Cardiac fibroblast (primary cell): ENCODE measurements at places on chromosomes 6 and 20.
A peak's percentile ranks its signal among the peaks of the same experiment; 100 is the strongest.

GRCh38 chr20:17896771-17897369 lies 71.7 kb downstream of the SNX5 start:
- peak; percentile 11 for DNase-seq

- no peak for DNase-seq
These were observed 3.2 kb upstream of the SMOC2 start for GRCh38 chr6:168437751-168438150.

GRCh38 chr20:4550740-4551139 lies 171.0 kb upstream of the PRND start:
- no peak for DNase-seq

DNA sequence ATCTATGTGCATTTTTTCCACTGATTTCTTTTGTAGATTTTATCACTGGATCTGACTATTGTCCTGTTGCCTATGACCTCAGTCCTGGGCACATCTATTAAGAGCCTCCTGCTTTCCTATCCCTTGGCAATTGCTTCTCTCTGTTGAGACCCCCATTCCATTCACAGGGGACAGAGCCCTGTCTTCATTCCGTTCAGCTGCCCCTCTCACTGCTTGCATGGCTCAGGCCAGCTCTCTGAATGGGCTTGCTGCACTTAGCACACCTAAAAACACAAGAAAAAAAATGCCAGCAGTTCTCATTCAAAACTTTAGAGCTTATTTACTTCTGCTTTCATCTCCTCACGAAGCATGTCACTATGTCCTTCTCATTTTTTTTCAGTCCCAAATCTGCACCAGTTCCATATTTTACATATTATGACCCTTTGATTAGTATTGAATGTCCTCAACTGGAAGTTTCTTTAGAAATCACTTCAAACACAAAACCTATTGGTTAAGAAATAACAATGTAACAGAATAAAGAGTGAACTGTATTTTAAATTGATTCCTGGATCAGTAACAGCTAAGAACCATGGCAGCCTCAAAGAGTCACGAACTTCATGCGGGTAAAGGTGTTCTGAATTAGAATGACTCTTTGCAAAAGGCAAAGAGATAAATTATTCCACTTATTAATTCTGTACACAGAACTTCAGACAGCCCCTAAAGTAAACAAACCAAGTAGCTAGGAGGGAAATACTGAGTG lies 616.5 kb downstream of the C6orf118 start:
- DNase-seq = no peak

DNA sequence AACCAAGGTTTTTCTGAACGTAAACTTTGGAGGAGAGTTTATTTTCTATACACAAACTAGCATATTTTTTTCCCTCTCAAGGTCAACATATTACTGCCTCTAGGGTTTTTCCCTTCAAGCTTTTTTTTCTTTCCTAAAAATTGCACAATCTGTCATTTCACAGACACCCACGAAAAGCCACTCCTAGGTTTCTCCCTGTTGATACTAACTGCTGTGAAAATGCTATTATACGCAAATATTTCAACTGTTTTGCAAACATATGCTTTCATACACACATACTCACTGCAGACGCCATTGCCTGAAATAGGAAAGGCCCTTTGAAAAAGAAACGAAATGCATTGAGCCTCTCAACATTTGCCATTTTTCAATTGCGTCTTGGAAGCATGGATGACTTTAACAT lies 333.0 kb downstream of the CD83 start:
- no peak for DNase-seq

GRCh38 chr6:28408076-28408802 lies 8.7 kb upstream of the ZSCAN12 start:
- peak; percentile 11 for DNase-seq

GRCh38 chr6:126210398-126211075 lies 129.4 kb upstream of the CENPW start:
- DNase-seq = peak; percentile 12

DNA sequence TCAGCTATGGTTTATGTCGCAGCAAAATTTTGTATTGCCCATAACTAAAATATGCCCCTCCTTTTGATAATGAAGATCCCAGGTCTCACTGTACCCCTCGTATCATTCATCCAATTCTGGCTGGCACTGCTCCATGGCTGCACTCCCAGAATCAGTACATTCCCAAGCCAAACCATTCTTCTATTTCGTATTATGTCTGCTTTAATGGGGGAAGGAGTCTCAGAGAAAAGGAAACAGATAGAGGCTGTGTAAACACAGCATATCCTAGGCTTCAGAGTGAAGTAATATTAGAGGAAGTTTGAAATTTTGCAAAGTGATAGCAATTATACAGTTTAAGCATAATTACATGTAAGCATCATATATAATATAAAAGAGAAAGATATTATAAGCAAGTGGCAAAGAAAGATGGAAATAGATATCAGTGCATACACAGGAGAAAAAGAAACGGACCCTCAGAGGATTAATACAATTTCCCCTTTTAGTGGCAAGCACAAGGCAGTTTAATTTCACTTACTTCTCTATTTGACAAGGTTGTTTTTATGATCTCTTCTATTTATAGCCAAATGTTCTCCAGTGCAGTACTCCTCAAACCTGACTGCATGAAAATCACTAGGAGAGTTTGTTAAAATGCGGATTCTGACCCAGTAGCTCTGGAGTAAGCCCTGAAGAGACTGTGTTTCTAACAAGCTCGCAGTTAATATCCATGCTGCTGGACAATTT lies 56.5 kb upstream of the TENT5A start:
- peak; percentile 58 for DNase-seq

DNA sequence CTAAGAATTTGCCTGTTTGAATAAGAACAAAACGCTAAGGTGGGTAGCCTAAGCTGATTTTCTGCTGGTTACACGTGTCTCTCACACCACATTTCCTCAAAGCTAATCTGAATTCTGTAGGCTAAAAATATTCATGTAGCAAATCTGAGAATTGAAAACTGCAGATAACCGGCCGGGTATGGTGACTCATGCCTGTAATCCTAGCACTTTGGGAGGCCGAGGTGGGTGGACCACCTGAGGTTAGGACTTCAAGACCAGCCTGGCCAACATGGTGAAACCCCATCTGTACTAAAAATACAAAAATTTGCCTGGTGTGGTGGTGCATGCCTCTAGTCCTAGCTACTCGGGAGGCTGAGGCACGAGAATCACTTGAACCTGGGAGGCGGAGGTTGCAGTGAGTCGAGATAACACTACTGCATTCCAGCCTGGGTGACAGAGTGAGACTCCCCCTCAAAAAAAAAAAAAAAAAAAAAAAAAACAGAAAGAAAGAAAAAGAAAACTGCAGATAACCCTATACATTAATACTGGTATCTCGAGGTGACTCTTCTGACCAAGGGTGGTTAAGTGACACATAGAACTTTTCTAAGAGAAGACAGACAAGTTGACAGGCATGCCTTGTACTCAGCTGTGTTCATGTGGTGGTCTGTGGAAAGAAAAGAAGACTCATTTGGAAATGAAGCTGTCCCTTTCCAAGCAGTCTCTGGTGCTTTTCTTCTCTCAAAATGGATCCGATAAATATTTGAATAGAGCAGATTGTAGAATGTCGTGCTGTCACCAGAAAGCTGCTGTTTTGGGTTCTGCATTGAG lies 24.7 kb upstream of the ASXL1 start:
- DNase-seq = no peak

DNA sequence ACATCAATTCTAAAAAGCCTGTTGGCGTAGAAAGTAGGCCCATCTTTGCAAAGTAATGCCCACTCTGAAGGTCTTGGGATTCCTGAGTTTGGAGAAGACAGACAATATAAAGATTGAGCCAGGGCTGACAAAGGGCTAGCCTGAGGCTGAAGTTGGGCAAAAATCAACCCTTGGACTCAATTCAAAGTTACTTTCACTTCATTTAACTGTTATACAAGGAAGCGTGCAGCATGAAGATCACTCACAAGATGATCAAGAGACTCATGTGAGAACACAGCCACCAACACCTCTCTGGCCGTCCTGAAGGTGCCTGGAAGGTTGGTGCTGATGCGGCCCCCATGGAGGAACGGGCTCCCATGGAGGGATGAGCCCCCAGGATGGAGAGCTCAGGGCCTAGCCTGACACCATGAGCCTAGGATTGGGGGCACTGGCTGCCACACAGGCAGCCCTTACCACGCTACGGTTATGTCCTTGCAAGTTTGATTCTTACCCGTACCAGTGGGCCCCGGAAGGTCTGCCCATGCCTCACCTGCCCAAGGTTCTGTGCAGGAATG lies 26.6 kb downstream of the FOXC1 start:
- no peak for DNase-seq

DNA sequence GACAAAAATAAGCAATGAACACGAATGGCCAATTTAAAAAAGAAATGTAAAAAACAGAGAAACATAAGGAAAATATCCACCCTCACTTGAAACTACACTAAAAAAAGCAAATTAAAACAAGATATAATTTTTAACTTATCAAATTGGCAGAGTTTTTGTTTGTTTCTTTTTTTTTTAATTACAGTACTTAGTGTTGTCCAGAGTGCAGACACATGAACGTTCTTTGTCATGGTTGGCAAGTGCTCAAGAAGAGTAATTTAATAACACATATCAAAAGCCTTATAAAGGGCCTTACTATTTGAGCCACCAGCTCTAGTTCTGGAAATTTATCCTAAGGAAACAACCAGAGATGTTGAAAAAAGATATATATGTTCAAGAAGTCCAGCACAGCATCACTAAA lies 142.3 kb downstream of the ATXN1 start:
- no peak for DNase-seq

GRCh38 chr6:149938571-149939355 lies 3.1 kb upstream of the ULBP2 start:
- DNase-seq = peak; percentile 13

DNA sequence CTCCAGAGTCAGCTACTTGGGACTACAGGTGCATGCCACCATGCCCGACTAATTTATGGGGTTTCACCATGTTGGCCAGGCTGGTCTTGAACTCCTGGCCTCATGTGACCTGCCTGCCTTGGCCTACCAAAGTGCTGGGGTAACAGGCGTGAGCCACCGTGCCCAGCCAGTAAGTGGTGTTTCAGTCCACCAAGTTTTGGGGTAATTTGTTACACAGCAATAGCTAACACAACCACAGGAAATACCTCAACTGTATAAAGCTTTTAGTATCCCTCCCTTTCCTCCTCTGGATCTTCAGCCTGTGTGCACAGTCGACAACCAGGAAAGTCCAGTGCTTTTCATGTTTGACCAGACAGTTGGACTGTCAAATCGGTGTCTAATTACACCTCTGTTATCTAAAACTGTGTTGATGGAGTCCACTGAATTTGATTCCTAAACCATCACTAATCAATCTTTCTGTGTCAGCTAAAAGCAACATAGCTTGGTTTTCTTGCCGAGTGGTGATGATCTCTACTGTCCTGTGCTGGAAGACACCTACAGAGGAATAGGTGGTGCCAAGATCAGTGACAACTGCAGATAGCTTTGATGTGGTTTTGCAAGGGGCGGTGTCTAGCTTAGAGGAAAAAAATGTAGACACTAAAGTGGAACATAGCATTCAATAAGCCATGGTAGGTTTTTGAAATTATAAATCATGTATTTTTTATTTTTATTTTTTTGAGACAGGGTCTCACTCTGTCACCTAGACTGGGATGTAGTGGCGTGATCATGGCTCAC lies 22.2 kb upstream of the ZBTB2 start:
- no peak for DNase-seq

GRCh38 chr6:55516736-55517135 lies 62.3 kb downstream of the HMGCLL1 start:
- DNase-seq = no peak

- DNase-seq = no peak
These were observed 483.6 kb upstream of the NOX3 start for GRCh38 chr6:155939253-155939652.

DNA sequence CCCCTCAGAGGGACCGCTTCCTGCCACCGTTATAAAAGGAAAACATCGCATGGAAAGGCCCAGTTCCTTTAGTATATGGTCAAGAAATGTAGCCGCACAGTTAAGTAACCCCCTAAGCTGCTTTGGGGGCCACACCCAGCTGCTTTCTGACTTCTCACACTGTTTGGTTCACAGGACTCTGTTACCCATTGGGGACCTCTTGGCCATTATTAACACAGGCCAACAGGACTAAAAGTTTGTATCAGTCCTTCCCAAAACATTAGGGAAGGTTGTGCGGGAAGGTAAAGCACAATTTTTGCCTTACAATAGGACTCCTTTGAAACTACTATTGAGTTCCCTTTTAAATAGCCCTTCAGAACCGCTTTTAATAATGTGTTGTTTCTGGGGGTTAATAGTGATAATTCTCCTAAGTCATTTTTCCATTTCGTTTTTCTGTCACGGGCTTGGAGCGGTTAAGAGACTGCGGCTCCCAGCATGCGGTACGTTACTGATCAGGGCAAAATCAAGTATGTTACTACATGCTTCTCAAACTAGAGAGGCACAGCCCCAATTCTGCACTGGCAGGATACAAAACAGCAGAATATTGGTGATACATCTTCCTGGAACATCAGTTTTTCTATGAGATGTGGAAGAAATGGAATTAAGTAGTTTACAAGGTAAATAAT lies 668 bp upstream of the RPP40 start:
- DNase-seq = peak; percentile 2

DNA sequence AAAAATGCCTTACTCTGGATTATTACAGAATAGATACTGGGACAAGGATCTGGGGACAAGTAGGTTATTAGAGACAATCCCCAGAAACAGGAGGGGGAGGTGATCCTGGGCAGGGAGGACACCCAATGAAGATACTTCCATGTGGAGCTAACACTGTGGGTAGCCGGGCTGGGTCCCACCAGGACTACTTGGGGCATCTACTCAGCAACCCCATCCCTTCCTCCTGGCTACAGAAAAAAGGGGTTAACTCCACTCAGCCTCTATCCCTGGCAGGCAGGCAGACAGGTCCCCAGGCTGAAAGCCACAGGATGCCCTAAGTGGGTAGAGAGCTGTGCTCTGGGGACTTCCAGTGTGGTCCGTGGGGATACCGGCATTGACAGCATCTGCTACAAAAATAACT lies 68.0 kb upstream of the NXT1 start:
- DNase-seq = no peak

- DNase-seq = no peak
These were observed 220.4 kb upstream of the HEY2 start for GRCh38 chr6:125529061-125529460.

- no peak for DNase-seq
These were observed 518.5 kb downstream of the CD83 start for GRCh38 chr6:14635934-14636591.

GRCh38 chr6:149806127-149806526 lies 56.6 kb downstream of the PCMT1 start:
- no peak for DNase-seq

- peak; percentile 95 for DNase-seq
These were observed 1197.7 kb upstream of the CITED2 start for GRCh38 chr6:140572129-140572528.

- DNase-seq = no peak
These were observed 152.1 kb upstream of the RIMS1 start for GRCh38 chr6:71733970-71734899.

GRCh38 chr20:47280228-47280627 lies 76.3 kb downstream of the ZMYND8 start:
- no peak for DNase-seq

- peak; percentile 53 for DNase-seq
These were observed 95.7 kb downstream of the SHLD1 start for GRCh38 chr20:5845681-5846615.

- DNase-seq = no peak
These were observed 2.2 kb downstream of the SULF2 start for GRCh38 chr20:47782920-47783552.

- DNase-seq = no peak
These were observed 6.3 kb downstream of the SAMD5 start for GRCh38 chr6:147514831-147515230.
